ENCODE measurements at places on chromosomes 2 and 18.

- no peak for DNase-seq
Observed at GRCh38 chr2:39422700-39423099, 14.4 kb downstream of the MAP4K3 start.

DNA sequence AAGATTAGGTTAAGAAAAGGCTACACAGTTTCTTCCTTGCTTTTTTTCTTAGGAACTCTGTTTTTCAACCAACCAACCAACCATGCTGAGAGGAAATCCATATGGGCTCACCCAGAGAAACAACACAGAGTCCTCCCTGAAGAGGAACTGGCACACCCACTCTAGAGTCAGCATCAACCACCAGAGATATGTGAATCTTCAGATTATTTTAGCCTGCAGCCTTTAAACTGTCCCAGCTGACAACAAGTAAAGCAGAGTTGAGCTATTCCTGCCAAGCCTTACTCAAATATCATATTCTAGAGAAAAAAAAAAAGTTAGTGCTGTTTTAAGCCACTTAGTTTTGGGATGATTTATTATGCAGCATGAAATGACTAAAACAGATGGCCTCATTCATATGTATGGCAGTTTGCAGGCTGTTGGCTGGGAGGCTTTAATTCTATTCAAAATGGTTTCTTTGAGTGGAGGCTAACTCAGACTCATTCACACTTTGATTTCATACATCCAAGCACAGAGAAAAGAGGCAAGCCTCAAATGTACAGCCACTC, 1637.7 kb upstream of the LRRTM1 start:
- no peak for DNase-seq

DNA sequence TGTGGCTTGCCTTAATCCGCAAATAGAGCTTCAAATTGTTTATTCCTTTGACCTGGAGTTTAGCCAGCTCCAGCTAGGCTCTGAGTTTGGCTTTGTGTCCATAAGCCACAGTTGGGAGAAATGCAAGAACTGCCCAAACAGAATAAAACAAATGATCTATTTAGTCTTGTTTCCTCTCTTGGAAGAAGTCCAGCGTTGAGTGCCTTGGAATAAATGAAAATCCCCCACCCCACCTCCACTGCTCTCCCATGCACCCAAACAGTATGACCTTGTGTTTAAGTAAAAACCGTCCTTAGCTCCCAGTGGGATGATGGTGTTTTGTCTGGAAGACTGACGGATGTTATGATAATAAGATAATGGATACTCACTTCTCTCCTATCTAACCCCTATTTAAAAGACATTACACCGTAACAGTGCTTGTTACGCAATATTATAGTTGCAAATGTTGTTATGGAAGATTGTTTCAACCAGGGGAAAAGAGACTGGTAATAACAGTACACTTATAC, 3.2 kb upstream of the SERPINE2 start:
- no peak for DNase-seq

DNA sequence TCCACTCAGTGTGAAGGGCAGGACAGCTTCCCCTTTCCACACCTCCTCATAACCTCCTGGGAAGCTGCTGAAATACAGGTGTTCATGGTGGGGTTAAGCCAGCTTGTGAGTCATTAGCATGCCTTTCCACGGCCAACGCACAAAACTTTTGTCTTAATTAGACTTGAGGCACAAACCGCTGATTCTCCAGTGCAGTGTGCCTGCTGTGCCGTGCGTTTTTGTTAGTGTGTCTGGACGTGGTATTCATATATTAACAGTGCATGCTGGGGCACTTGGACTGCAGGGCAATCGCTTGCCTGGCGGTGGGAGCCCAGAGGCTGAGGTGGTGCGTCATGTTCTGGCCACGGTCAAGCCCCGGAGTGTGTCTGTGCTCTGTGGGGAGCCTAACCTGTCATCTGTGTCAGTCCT, 156.2 kb downstream of the SH3RF3 start:
- peak; percentile 70 for DNase-seq

DNA sequence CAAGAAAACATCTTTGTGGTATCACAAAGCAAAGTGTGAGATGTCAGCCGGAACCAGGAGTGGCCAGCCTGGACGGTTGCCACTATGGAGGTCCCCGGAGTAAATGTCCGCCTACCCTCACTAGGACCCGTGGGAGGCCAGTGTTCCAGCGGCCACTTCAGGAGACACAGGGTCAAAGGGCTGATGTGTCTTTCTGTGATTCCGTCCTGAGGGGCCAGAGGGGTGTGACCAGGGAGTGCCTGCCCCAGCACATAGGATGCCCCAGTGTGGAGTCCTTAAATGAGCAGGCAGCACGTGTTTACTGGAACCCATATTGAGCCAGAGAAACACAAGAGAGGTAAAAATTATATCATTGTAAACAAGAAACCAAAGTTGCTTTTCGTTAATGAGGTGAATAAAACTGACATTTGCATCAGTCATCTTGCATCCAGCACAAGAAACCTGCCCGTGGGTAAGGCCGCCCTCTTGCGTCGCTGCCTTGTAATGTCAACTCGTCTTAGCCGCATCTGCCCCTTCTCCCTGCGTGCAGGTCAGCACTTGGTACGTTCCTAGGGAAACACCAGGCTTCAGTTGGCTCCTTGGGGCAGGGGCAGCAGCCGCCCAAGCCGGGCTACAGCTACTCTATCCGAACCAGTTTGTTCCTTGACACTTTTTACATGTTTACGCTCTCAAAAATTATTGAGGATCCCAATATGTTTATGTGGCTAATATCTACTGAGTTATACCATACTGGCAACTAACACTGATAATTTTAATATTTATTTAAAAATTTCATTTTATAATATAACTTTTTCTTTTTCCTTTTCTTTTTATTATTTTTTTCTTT, 46.7 kb upstream of the LAPTM4A start:
- peak; percentile 78 for DNase-seq
